ENCODE measurements at places on chromosomes 2 and 18. TPM values are rescaled to one million over a fixed set of nuclear protein-coding genes. Genes with fewer than 3 reads are reported as not detected.

FHL2 gene
- total RNA-seq = 1,772 TPM

GRCh38 chr2:143730155-143730952 lies 601.1 kb downstream of the ARHGAP15 start:
- DNase-seq = no peak

- no peak for DNase-seq
Observed at GRCh38 chr2:119352357-119352756, 14.3 kb downstream of the C2orf76 start.

GRCh38 chr2:161085149-161085548 lies 75.1 kb upstream of the TANK start:
- no peak for DNase-seq

All from left ventricle myocardium superior (tissue), 1 donor.